ENCODE measurements at places on chromosomes 7 and 10. TPM values are rescaled to one million over a fixed set of nuclear protein-coding genes. Genes with fewer than 3 reads are reported as not detected.

- ATAC-seq: no peak
Observed at GRCh38 chr10:17730667-17731066, 21.3 kb upstream of the TMEM236 start.

The IDI2 gene
- total RNA-seq: not detected

GRCh38 chr10:93554760-93555432, 11.6 kb upstream of the FFAR4 start:
- peak; percentile 77 for ATAC-seq

- no peak for ATAC-seq
Observed at GRCh38 chr10:119786117-119786769, 60.4 kb downstream of the INPP5F start.

- ATAC-seq: no peak
Observed at GRCh38 chr7:87354749-87355148, 9.3 kb downstream of the CROT start.

DNA sequence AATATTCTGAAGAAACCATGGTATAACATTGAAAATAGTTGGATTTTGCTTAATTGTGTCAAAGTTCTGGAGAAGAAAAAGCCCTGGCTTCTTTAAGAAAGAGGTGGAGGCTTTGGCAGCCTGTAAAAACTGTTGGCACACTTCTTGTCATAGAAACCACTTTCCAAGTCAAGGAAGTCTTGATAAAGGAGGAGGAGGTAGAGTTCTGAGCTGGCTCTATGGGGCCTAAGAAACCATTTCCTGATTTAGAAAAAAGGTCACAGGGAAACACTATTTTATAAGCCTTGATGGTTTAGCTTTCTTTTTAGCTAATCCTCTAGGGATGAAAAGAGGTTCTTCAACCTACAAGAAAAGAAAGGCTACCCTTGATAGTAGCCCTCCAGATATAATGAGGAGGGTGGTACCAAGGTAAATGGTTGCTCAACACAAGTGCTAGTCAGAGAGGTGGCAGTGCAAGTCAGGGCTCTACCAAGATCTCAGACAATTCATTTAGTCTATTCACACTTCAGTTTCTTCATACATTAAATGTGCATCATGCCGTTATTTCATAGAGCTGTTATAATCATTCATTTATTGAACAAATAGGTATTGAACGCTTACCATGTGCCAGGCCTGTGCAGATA, 346.9 kb downstream of the RNLS start:
- ATAC-seq: no peak

GRCh38 chr10:114526504-114527238, 122.4 kb upstream of the AFAP1L2 start:
- peak; percentile 92 for ATAC-seq

DNA sequence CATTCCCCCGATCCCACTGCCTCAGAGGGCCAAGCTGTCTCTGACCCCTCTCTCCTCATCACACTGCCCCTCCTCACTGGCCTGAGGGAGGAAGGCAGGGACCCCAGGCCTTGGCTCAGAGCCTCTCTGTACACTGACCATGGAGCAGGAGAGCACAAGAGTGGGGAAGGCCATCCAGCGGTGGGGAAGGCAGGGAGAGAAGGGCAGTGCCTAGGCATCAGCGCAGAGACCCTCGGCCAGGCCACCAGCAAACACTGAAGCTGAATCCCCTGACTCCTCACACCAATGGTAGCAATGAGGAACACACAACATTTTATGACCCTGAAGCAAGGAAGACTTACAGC, 14.8 kb downstream of the OGDHL start:
- no peak for ATAC-seq

The MYOZ1 gene
- not detected for total RNA-seq

DNA sequence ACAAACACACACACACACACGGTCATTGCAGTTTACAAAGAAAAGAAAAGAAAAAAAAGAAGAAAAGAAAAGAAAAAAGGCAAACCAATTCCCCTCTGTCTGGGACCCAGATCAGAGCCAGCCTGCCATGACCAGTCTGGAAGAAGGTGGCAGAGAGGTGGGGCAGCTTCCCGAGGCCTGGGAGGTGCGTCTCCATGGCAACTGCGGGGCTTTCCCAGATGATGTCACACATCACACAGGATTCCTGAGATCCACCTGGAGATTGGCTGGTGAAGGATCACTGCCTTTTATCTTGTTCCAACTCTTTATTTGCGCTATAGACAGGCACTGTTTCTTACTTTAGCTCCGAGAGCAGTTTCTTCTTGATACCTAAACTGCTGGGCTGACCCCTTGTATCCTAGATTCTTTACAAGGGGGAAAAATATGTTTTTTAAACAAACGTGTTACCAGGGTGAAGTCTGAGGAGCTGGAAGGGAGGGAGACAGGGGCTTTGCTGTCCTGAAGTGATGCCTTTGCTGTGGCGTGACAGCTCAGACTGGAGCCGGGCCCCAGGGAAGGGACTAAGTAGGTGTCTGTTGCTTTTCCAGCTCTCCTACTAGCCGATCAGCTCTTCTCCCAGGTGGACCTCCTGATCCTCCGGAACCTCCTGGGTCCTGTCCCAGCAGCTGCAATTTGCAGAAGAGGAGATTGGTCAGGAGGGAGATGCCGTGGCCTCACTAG, 298.5 kb downstream of the KLF6 start:
- ATAC-seq: no peak

- no peak for ATAC-seq
Observed at GRCh38 chr10:26334232-26334931, 103.8 kb upstream of the APBB1IP start.

DNA sequence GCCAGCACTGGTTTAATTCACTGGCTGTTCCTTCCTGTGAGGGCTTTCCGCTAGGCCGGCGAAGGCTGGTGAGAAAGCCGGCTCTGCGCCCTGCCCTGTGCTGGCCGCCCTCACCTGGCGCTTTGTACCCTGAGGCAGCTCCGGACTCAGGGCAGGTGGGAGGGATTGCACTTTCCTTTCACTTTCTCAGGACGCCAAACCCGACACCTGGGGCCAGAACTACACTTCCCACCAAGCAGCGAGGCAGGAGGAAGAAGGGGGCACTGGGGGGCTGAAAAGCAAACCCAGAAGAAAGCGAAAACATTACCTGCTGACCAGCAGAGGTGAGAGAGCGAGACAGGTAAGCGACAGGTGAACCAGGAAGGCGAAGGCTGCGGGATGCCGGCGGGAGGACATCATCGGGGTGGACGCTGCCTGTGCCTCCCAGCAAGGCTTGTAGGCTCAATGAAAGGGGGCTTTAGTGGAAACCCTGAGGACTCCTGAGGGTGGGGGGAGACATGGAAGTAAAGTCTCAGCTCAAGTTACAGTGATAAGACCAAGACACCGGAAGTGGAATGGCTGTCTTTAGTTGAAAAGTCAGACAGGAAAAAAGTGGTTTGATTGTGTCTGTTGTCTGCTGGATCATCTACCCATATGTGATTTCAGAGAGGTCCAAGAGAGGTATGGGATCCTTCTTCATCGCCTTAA, at the start of gene RAB19:
TSS of gene RAB19 (plus strand) at position 181 of the 687 bp plus-strand sequence. CDS start 3,589 bp downstream, outside the sequence.
- no peak for ATAC-seq

The UCMA gene
- not detected for total RNA-seq

DNA sequence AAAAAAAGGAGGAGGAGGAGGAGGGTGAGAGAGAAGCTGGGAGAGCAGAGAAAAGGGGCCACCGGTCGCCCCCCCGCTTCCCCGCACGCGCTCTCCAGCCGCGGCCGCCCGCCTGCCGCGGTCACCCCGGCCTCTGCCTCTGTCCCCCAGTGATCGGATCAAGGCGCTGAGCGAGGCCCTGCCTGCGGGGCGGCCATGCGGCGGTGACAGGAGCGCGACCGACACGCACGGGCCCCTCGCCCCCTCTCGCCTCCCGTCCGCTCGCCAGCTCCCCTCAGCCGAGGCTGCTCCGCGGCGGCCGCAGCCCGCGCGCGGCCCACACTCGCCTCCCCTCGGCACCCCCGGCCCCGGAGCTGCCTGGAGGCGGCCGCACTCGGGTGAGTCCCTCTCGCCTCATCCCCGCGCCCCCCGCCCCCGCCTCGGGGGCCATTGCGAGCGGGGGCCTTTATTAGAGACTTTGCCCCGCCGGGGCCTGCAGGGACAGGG, at the start of gene GTF2I:
TSS of gene GTF2I (plus strand) at position 27 of the 486 bp plus-strand sequence. CDS start 31,411 bp downstream, outside the sequence.
- peak; percentile 19 for ATAC-seq

DNA sequence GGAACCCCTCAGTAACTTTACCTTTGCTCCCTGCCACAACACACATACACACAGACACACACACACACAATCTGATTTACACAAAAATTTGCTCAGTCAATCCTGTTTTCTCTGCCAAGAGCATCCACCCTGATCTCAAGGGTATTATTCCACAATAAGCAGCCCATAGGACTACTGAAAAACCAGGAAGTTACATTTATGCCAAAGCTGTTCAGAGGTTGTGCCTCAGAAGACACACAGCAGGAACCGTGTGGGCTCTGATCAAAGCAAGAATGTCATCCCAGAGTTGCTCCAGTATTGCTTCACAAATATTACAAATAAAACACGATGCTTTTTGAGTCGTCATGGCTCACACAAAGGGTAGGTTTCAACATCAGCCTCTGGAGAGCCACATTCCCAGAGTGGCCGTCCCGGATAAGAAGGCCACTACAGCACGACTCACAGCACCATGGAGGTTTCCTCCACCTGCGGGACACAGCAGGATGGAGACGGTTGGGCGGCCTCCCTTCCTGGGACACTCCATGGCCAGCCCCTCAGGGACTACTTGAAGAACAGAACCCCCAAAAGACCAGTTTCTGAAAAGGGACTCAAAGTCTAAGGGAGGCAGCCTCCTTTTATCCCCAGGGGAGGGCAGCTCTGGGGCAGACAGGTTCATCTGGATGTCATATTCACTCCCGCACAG, 1.6 kb downstream of the AIFM2 start:
- peak; percentile 70 for ATAC-seq

The SORCS1 gene
- total RNA-seq: 18.6 TPM

GRCh38 chr7:27179503-27180430, 5.3 kb downstream of the HOXA11 start:
- ATAC-seq: peak; percentile 57

The OTUD1 gene
- 19.8 TPM for total RNA-seq

All from gastroesophageal sphincter (tissue), 4 donors.